ENCODE measurements at places on chromosomes 4 and X. TPM values are rescaled to one million over a fixed set of nuclear protein-coding genes. Genes with fewer than 3 reads are reported as not detected.

- DNase-seq = no peak
Measured at GRCh38 chr4:25108556-25108955, 51.7 kb downstream of the SEPSECS start.

- DNase-seq = no peak
Measured at GRCh38 chr4:149223659-149224058, 592.0 kb downstream of the IQCM start.

DNA sequence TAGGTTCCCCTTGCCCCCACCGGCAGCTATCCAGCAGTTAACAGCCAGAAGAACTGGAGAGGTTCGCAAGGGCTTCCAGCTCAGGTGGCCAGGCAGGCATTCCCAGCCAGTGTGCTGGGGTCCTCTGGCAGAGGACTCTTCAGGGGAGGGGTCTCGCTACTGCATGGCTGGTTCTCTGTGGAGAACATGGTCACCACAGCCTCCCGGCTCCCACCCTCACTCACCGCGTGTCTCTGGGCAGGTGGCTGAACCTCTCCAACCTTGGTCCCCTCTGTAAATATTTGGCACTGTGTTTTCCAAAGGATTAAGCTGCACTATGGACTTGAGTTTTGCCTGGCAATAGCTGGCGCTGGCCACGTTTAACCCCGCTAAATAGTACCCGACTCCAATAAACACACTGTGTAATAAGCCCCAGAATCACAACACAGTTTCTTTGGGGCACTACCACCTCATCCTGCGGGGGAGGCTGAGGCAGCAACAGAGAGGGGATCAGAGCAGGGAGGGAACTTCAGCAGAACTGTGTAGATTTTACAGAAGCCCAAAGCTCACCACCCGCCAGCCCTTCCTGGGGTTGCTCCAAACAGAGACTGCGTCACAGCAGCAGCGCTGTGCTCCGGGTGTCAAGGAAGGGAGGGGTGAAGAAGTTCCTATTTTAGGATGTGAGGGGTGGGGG, 15.2 kb downstream of the BCOR start:
- DNase-seq = no peak

GRCh38 chrX:35699642-35700041, 98.5 kb upstream of the MAGEB16 start:
- no peak for DNase-seq

- no peak for DNase-seq
Measured at GRCh38 chrX:122269243-122269781, 914.8 kb upstream of the GRIA3 start.

The MAGEC1 gene
- 22.2 TPM for polyA plus RNA-seq

The EVC gene
- 3.8 TPM for polyA plus RNA-seq

The NPNT gene
- polyA plus RNA-seq = not detected

The F11 gene
- not detected for polyA plus RNA-seq
